Activated naive CD4-positive, alpha-beta T cell treated with anti-CD3 and anti-CD28 coated beads, Interleukin-2, amount 50 U/mL, for 16 hours (primary cell): ENCODE measurements at places on chromosomes 1 and 21.

- DNase-seq = no peak
Measured at GRCh38 chr1:25450891-25451290, 20.2 kb downstream of the MACO1 start.

DNA sequence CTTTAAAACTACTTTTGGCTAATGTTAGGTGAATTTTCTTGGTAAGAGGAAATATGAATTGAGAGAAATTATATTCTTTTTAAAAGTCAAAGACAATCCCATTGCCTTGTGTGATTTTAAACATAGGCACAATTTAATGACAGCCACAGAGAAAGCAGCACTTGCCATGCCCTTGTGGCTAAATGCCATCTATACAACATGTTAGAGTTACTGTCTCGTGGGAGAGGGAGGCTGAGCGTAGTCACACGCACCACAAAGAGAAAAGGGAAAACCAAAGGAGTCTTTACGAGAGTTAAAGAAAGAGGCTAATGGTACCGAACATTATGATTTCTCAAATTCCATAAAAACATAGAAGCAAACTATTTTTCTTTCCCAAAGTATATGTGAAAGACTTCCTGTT lies 537.9 kb downstream of the PTPRC start:
- DNase-seq = no peak

DNA sequence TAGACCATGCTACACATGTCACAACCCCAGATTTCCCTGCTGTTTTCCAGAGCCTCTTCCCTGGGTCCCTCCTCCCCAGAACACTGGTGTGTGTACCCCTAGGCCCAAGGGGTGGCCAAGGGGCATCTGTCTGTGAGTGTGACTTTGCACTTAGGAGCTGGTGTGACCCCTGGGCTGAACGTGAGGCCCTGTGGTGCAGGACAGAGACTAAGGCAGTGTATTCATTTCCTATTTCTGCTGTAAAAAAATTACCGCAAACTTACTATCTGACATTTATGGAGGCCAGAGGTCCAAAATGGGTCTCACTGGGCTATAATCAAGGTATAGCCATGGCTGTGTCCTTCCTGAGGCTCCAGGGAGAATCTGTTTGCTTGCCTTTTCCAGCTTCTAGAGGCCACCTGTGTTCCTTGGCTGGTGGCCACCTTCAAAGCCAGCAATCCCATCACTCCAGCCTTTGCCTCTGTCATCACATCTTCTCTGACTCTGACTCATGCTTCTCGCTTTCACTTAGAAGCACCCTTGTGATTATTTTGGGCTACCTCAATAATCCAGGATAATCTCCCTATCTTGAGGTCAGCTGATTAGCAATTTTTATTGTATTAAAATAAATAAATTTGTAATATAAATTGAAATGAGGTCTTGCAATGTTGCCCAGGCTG lies 24.0 kb upstream of the ELOA start:
- DNase-seq = no peak

- no peak for DNase-seq
Measured at GRCh38 chr1:227947676-227948492, at the start of gene WNT9A. Gene WNT9A, minus strand, starts transcription at chr1:227947932. Its CDS starts 45 bp downstream, at chr1:227947887.

- DNase-seq = no peak
Measured at GRCh38 chr1:185312361-185313138, 4.5 kb downstream of the IVNS1ABP start.

- DNase-seq = no peak
Measured at GRCh38 chr1:53089478-53090226, 27.6 kb downstream of the PODN start.

GRCh38 chr1:18527921-18528320 lies 47.2 kb downstream of the KLHDC7A start:
- DNase-seq = no peak
